ENCODE measurements at places on chromosomes 1 and 21.

DNA sequence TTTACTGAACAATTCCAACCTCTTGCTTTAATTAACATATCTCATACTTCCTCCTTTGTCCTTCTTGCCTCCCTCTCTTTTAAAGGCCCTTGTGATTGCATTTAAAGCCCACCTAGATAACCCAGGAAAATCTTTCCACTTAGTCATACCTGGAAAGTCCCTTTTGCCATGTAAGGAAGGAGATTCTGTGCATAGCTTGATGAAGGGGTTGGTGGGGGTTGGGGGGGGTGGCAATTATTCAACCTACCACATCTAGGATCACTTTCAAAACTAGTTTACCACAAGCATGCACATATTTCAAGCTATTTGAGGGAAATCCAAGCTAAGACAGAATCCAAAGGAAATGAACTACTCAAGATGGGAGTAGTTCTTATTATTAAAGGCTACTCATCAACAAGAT is 249.1 kb upstream of the PTBP2 start:
- DNase-seq = no peak

DNA sequence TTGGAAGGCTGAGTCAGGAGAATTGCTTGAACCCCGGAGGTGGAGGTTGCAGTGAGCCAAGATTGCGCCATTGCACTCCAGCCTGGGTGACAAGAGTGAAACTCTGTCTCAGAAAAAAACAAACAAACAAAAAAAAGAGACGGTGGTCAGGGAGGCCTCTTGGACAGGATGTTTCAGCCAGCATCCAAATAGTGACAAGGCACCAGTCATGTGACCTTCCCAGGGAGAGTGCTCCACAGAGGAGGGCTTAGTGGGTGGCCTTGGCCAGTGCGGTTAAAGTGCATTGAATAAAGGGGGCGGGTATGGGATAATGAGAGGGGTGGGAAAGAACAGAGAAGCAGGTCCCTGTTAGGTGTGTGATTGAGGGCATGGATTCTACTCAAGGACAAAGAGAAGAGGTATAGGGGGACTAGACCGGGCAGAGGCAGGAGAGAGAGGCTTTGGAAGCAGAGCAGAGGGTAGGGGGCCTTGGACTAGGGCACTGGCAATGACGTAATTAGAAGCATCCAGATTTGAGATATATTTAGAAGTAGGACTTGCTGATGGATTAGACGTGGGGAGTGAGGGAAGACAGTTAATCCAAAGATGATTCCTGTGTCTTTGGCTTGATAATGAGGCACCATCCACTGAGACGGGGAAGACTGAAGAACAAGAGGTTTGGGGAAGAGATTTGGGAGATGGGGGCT is 12.0 kb upstream of the RYR2 start:
- no peak for DNase-seq

DNA sequence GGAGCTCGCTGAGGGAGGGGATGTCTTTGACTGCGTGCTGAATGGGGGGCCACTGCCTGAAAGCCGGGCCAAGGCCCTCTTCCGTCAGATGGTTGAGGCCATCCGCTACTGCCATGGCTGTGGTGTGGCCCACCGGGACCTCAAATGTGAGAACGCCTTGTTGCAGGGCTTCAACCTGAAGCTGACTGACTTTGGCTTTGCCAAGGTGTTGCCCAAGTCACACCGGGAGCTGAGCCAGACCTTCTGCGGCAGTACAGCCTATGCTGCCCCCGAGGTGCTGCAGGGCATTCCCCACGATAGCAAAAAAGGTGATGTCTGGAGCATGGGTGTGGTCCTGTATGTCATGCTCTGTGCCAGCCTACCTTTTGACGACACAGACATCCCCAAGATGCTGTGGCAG is 1.4 kb downstream of the TSSK3 start:
- no peak for DNase-seq

GRCh38 chr1:110951161-110951560 is 12.6 kb downstream of the LRIF1 start:
- no peak for DNase-seq

- no peak for DNase-seq
Observed at GRCh38 chr21:43287111-43287760, 118.4 kb downstream of the CRYAA start.

DNA sequence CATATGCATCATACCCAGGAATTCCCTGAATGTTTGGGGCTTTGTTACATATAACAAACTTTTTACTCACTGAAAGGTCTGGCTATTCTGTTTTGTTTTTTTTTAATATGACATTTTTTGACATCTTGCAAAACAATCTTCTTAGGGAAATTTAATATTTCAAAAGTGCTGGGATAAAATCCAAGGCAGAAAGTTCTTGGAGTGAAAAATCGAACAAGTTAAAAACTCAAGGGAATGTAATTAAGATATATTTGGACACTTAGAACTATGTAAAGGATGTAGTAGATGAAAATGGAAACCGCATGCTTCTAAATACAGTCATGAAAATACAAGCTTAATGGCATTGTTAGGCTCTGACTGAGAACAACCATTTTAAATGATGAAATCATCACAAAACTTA is 8.6 kb downstream of the CHODL start:
- no peak for DNase-seq

DNA sequence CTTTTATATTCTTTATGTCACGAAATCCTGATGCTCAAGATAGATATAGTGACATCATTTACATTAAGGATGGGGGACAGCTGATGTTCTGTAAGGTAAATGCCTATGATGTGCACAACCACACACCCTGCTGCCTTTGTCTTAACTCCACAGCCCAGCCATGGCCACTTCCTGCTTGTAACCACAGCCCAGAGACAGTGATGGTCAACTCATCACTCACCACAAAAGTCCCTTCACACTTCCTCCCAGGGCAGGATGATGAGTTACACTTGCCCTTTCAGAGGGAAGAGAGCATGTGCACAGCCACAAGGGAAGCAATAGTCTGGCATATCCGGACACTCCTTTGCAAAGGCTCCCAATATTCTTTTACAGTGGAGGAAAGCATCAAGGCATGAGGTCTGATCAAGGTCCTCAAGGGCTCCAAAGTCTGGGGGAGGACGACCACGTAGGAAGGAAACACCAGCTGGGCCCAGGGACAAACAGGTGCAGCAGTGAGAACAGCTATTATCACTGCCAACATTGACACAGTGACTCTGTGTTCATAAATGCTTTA is 53.8 kb downstream of the PLPP3 start:
- DNase-seq = peak; percentile 67

DNA sequence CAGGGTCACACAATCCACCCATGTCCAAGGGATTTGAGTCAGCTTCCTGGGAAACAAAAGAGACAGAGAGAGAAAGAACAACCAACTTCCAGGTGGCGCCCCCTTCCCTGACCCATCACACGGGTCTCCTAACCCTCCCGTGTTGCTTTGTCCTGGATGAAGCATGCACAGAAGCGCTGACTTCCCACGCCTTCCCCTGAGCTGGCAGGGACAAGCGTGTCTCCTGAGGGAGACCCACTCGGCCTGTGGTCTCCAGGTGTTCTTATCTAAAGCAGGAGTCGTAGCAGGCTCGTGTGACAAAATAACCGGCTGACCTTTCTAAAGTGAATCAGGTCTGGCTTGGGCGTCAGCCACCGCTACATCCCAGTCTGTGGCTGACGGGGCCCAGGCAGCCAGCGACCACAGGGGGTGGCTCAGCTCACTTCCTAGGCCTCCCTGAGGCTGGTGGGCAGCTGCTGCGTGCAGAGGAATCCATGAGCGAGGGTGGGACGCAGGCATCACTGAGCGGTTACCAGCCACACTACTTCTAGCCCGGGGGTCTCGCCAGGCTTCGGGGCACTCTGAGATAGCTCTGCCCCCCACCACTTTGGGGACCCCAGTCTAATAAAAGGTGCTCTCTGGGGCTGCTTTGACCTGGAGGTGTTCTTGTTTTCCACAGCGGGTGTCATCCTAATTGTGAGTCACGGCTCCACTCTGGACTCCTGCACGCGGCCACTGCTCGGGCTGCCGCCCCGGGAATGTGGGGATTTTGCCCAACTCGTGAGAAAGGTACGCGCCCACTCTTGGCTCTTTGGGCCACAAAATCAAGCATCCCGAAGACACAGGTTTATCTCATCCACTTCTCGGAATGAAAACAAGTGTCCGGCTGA is 40.4 kb downstream of the UBASH3A start:
- no peak for DNase-seq

DNA sequence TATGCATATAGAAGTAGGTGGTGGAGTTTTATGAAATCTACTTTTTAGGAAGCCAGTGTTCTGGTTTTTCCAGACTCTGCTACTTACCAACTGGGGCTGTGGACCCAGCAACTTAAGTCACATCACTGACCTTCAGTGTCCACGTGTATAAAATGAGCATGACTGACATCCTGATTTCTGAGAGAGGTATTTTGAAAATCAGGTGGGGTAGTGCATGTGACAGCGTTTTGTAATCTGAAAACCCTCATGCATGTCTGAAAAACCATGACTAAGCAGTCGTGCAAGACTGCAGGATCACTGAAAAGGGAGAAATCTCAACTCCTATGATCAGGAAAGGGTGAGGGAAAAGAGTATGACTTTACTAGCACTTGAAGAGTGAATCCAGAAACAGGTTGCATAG is 26.1 kb downstream of the CR1L start:
- no peak for DNase-seq

- DNase-seq = no peak
Observed at GRCh38 chr1:16267690-16268180, 30.8 kb upstream of the CPLANE2 start.
